Adrenal gland (tissue), 19 donors: ENCODE measurements at places on chromosomes 7 and 10.
A peak's percentile ranks its signal among the peaks of the same experiment; 100 is the strongest.

- DNase-seq, result no peak
Observed at GRCh38 chr10:64054392-64054791, 533.2 kb downstream of the REEP3 start.

DNA sequence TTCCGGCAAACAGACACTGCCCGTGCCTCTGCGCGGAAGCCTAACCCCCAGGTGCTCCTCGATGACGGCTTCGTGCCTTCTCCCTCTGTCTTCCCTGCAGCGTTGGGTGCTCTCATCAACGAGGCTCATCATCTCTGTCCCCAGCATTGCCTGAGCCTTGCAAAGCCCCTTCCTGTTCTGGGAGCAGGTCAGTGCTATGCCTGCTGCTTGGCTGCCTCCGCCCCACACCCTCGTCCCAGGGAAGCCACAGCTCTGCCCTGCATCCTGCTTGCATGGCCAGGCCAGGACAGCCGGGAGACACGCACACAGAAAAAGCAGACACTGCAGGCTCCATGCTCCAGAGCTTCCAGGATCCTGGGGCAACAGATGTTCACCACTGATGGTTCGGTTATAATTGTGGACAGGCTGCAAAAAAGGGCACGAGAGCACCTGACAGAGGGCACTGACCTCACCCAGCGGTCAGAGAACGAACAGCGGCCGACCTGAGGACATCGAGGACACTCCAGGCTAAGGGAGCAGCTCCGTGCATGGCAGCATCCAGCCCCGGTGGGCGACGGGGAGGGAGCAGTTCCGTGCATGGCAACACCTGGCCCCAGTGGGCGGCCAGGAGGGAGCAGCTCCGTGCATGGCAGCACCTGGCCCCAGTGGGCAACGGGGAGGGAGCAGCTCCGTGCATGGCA, 265.5 kb downstream of the PTPRN2 start:
- no peak for DNase-seq

DNA sequence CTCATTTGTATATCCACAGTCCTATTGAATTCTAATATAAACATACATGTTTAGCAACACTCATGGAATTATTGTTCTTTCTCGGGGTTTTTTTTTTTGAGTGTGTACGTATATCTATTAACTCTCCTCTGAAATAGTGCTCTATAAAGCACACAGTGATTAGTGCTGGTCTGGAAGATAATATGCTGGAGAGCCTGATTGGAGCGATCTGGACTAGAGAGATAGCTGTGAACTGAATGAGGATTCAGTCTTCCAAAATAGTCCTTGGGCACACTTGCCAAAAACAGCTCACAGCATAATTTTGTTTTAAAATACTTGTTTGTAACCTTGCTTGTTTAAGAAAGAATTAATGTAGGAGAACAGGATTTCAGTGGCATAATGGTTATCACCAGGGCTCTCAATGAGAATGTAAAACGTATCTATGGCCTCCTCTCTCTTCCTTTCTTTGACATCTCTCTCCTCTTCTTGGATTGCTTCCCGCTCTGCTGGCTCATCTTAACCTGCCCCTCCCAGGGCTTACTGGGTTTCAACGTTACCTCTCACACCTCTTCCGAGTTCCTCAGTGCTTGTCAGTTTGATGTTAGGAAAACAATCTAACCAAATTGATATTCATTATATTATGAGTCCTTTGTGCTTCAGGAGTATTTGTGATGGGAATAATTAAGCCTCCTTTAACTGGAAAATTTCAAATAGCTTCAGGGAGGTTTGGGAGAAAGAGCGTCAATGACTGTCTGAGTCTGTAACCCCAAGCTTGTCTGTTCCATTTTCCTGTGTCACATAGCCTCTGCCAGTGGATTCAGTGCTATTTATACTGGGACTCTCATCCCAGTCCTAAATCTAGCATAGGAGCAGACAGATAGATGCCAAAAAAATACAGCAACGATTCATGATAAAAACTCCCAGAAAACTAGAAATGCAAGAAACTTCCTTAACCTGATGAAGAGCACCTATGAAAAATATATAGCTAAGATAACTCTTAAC, 16.2 kb upstream of the AGK start:
- no peak for DNase-seq

- peak; percentile 84 for DNase-seq
Observed at GRCh38 chr10:33008499-33009243, 50.6 kb upstream of the ITGB1 start.

- DNase-seq, result no peak
Observed at GRCh38 chr10:22258471-22258870, 40.7 kb upstream of the EBLN1 start.

- DNase-seq, result no peak
Observed at GRCh38 chr10:78830976-78831375, 237.8 kb upstream of the ZMIZ1 start.

GRCh38 chr7:23387583-23387982, 82.7 kb downstream of the IGF2BP3 start:
- DNase-seq, result no peak

- no peak for DNase-seq
Observed at GRCh38 chr10:47420305-47421056, 36.4 kb upstream of the ZNF488 start.

GRCh38 chr7:151709141-151710038, 167.5 kb downstream of the PRKAG2 start:
- no peak for DNase-seq

- no peak for DNase-seq
Observed at GRCh38 chr7:24283897-24284698, at the start of gene NPY. Gene NPY (plus strand): TSS chr7:24284190. CDS start chr7:24285241, 1,051 bp downstream.

GRCh38 chr7:30998180-30998579, 34.4 kb downstream of the GHRHR start:
- DNase-seq, result no peak

- peak; percentile 35 for DNase-seq
Observed at GRCh38 chr10:118595598-118596425, at the start of gene PRLHR. Gene PRLHR (minus strand): TSS chr10:118595648. CDS start chr10:118595244, 404 bp downstream.

DNA sequence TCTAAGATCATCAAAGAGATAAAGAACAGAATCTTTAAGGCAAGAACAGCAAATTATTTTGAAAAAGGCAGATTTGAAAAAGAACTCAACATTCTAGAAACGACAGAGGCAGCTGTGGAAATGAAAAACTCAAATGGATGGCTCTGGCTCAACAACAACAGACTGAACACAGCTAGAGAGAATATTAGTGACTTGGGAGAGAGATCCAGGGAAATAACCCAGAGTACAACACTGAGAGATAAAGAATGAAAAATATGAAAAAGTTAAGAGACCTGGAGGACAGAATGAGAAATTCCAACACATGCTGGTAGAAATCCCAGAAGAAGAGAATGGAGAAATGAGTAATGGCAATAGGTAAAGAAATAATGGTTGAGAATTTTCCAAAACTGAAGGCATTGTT, 17.9 kb upstream of the ZNF777 start:
- no peak for DNase-seq

DNA sequence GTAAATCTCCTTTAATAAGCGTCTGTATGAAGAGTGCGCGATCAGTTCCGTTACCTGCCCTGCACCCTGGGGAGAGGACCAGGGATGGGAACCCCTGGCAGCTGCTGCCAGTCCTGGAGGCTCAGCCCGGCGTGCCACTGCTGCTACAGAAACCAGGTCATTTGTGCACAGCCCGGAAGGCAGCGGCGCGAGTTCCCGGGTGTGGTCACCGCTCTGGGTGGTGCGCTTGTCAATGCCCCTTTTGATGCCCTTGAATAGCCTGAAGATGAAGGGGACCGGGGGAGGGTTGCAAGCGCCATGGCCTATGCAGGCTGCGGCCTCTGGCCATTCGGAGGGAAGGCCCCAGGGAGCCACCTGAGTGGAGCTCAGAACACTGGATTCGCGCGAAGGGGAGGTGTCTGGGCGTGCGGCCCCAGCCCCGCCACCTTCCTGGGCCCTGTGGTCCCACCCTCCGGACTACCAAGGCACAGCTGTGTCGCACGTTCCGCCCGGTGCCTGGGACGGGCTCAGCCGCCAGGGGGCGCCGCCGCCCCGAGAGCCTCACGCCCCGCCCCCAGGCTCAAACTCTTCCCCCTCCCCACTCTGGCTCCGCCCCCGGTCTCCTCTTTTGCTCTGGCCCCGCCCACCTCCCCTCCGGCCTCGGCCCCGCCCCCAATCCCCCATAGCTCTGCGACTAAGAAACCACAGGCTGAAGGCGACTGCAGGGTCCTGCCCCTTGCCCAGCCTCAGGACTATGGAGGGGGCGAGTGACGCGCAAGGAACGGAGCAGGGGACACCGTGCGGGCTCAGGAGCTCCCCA, 16.5 kb downstream of the AP5Z1 start:
- peak; percentile 90 for DNase-seq

GRCh38 chr7:134649226-134649775, 2.6 kb downstream of the BPGM start:
- DNase-seq, result no peak

DNA sequence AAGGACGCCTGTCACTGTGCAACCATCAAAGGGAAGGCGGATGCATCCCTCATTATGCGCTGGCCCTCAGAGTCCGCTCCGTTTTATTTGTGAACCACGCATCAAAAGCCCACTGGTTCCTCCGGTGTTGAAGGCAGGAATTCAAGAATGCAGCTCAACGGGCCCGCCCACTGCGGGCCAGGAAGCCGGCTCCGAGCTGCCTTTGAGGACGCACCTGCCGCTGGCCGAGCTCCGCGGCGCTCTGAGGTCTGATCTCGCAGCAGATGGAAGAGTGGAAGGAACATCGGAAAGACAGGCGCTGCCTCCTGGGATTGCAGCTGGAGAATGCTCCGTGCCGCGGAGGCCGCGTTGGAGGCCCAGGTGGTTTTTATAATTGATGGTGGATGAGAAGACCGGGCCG, 56.9 kb upstream of the ADGRA1 start:
- no peak for DNase-seq

DNA sequence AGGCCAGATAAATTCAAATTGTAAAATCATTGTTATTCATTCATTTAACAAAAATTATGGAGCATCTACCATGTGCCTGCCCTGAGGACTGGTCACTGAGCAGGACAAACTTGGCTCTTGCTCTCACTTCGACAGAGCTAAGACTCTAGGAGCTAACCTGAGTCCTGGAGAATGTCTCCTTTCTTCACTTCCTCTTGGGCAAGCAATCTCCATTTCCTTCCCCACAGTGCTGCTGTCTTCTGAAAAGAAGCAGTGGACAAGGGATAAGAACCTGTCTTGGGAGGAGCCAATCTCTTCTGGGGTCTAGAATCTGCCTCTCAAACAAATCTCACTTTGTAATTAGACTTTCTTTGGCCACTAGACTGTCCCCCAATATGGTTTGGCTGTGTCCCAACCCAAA, 76.2 kb upstream of the PLXNA4 start:
- no peak for DNase-seq

GRCh38 chr10:86972613-86973380, 4.5 kb downstream of the ADIRF start:
- DNase-seq, result peak; percentile 52

GRCh38 chr10:60883187-60883586, 60.8 kb downstream of the RHOBTB1 start:
- DNase-seq, result no peak

- no peak for DNase-seq
Observed at GRCh38 chr7:128937271-128937646, 468 bp upstream of the IRF5 start.

GRCh38 chr10:119120413-119120867, 16.5 kb downstream of the DENND10 start:
- no peak for DNase-seq

DNA sequence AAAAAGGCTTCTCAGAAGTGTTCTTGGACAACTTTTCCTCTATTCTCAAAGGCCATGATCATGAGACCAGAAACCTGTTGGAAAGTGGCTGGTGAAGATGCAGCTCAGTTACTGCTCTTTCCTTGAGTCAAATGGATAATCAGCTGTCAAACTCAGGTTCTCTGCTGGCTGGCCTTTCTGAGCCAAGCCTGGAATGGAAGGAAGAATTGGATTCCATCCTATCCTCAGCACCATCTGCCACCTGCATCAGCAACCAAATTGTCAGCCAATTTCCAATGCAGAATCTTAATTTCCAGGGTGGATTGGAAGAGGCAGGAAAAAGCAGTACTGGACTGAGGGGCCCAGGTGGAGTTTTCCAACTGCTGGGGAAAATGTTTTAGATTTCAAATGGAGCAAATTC, 631.7 kb downstream of the KCNMA1 start:
- DNase-seq, result no peak

DNA sequence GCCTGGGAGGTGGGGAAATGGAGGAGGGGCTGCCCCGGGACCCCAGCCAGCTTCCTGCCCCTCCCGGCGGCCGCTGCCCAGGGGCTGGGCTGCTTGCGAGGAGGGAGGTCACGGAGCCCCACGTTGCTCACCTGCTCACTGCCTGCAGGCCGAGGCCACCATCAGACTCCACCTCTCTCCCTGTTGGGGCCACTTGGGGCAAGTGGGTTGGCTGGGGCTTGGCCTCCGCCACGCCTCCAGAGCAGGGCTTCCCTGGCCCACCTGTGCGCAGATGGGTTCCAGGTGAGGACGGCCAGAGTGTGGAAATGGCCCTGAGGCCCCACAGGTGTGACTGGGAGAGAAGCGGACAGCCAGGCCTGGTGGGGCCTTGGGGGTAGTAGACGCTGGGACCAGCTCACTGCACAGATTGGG, 82.8 kb upstream of the DIP2C start:
- DNase-seq, result no peak

DNA sequence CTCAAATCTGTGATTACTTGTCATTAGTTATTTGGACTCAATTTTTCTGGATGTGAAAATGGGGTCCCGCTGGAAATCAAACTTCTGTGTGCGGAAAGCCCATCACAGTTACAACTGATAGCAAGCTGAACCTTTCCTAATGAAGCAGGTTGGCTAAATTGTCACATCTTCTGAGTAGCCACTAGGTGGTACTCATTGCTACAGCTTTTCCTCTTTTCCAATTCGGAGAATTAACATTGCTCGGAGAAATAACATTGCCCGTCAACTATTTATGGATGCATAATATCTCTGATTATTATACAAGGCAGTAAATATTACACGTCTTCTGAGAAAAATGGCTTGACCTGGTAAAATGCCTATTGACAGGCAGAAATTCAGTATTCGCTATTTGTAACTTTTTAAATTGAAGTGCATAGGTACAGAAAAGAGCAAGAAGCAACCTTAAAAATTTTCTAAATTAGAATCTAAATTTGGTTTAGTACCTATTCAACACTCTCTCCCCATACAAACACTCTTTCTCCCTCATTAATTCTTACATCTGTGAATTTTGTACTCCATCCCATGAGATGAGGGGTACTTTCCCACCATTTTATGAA, 17.3 kb upstream of the BLOC1S2 start:
- DNase-seq, result no peak

GRCh38 chr10:133359972-133360610, 2.3 kb upstream of the FUOM start:
- no peak for DNase-seq

GRCh38 chr7:80879849-80880248, 39.0 kb downstream of the SEMA3C start:
- DNase-seq, result no peak

GRCh38 chr7:128841171-128841690, 11.0 kb downstream of the FLNC start:
- DNase-seq, result no peak
